ENCODE measurements at places on chromosomes 2 and 18.

DNA sequence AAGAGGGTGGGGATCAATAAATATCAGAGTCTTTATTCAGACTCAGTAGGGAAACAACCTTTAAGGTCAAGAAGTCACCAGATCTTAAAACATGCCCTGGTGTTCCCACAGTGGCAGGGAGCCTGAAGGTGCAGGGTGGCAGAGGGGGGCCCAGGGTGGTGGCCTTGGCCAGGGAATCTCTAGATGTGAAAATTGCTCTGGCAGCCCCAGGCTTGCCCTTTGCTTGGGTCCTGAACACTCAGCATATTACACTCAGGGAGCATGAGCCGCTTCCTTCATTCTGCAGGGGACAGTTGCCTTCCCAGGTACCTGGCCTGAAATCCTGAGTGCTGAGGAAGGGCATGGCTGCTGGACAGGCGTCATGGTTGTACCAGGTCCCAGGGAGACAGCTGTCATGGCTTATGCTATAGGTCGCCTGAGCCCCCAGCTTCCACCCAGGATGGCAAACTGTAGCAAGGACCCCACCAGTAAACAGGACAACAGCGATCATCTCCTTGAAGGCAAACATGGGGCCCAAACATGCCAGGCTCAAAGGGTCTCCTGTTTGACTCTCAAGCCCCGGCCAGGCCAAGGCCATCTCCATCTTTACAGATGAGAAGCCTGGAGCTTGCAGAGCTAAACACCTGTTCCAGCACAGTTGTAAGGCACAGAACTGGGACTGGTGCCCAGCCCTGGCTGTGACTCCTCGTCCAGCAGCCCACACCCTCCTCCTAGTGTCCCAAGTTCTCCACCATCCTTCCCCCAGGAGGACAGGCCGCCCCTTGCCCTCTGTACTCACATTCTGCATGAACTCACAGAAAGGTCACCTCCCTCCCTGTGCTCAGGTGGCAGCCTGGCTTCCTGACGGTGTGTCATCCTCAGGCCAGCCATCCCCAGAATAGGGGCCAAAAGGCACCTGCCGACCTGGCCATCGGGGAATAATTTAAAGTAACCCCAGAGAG is 14.6 kb downstream of the ABCG8 start:
- no peak for DNase-seq

DNA sequence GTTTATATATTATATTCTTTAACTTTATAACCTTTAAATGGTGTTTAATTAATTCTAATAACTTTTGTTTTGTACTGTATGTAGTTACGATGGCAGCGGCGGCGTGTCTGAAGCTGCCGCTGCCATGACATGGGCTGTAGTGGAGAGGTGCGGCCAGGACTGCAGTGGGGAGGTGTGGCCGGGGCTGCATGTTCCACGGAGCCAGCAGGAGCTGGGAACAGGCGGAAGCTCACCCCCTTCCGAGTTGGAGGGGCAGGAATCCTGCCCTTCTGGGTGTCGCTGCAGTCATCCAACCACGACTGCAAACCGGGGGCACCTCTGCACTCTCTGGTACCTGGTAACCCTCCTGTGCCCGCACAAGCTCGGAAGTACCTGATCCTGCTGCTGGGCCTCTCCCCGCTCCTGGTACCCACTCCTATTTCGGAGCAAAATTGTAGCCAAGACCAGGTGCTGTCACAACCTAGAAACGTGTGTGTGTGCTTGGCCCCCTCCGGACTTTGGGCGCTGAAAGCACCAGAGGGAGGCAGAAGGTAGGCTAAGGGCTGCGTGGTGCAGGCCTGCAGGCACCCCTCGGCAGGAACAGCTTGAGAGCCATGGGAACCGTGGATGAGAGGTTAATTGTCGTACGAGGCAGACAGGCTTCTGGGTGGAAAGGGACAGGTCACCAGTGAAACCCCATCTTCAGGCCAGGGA is 1329.7 kb upstream of the SLC39A10 start:
- DNase-seq, result no peak

- DNase-seq, result no peak
These were observed 766.4 kb upstream of the ID2 start for GRCh38 chr2:7915302-7916091.

GRCh38 chr2:27889774-27890145 is 427 bp downstream of the RBKS start:
- DNase-seq, result peak; percentile 42

DNA sequence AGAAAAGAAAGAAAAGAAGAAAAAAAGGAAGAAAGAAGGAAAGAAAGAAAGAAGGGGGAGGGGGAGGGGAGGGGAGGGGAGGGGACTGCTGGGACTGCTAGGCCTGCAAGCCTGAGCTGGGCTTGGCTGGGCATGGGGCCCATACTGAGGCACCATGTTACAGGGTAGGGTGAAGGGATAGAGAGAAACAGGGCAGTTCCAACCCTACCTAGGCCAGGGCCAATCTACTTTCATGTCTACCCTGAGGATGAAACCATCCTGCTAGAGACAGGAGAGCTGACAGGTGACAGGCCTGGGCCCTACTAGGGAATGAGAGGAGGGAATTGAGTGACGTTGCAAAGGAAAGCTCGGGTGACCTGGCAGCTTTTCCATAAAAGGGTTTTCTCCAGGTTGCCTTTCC is 41.7 kb downstream of the TEX44 start:
- DNase-seq, result no peak

DNA sequence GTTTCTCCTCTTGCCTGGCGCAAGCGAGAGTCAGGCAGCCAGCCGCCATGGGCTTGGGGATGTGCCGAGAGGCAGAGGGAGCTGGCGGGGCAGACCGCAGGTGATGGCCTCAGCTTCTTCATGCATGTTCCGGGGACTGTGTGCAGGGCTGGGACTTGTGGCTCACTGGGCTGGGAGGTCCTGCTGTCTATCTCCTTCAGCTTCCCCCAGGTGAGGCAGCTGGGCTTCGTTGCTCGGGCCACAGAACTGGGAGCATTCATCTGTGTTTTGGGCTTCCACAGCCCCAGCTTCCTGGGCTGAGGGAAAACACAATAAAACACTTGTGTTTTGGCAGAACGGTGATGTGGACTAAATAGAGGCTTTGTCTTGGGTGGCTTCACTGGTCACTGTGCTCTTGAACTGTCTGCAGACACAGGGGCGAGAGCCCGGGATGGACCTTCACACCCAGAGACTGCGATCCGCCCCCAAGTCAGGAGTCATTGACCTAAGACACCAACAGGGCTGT is 93.5 kb downstream of the DYSF start:
- no peak for DNase-seq

DNA sequence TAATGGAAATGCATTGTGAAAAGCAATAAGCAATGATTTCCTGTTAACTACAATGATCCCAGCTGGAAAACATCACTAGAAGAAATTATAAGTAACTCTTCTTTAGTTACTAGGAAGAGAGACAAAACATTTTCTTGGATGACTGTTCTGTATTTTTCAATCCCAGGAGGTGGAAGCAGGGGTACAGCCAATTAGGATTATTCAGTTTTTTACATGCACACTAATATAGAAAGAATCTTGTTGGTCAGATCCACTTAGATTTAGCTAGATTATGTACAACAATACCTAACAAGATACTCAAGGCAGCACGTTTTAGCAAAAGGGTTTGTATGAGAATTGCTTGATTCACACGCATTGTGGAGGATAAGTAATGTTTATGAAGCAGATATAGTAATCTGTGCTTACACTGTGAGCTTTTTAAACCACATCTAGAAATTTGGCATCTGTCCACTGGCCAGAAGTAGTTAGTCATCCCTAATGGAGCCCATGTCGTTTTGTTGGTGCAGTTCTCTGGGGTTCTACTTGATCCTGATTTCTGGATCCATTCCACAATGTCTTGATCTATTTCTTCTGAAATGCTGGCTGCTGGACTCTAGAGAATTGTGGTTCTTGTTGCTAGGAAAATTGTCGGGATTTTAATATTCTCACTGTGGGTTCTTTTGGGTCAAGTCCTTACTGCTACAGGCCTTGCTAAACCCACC is 199.7 kb downstream of the ADCYAP1 start:
- no peak for DNase-seq

GRCh38 chr2:12397854-12398253 is 318.9 kb upstream of the TRIB2 start:
- DNase-seq, result no peak

DNA sequence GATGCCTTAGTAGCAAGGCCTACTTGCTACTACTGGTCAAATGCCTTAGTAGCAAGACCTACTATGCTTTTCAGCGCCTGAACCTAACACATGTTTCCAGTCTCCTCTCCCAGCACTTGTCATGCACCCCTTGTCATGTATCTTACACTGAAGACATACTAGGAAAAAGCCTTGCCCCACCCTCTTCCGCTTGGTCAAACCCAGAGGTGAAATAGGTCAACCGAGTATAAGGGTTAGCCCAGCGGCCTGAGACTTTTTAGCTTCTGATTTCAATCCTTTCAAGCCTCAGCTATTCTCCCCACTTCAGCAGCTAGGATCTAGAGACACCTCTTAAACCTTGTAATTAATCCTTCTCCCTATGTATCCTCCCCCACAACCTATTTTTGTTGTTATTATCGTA is 73.3 kb downstream of the UPP2 start:
- no peak for DNase-seq

DNA sequence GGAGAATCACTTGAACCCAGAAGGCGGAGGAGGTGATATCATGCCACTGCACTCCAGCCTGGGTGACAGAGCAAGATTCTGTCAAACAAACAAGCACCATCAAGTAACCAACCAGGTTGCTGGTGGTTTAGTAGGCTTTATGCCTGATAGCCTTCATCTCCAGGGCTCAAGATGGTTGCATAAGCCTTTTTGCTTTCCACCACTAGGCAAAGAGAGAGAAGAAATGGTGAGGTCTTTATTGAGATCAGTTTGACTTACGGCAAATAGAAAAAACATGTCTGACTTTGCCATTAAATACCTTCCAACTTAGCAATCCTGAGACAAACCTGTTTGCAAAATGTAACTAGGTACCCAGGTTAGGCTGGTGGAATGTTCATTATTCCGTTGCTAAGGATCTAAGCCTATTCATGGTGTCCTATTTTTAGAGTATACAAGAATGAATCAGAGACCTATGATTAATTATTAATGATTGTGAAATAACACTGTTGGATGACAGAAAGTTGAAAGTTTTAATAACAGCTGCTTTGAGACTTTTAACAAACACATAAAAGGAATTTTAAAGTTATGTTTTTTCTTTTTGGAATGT is 53.5 kb upstream of the SLC38A11 start:
- DNase-seq, result no peak

DNA sequence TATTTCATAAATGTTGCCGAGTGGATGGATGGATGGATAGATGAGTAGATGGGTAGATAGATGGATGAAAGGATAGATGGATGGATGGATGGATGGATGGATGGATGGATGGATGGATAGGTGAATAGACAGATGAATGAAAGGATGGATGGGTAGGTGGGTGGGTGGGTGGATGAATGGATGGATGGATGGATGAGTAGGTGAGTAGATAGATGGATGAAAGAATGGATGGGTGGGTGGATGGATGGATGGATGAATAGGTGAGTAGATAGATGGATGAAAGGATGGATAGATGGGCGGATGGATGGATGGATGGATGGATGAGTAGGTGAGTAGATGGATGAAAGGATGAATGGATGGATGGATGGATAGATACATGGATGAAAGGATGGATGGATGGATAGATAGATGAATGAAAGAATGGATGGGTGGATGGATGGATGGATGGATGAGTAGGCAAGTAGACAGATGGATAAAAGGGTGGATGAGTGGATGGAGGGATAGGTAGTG is 104.3 kb downstream of the SMAD7 start:
- DNase-seq, result no peak

GRCh38 chr2:105416156-105416555 is 17.3 kb upstream of the FHL2 start:
- no peak for DNase-seq

DNA sequence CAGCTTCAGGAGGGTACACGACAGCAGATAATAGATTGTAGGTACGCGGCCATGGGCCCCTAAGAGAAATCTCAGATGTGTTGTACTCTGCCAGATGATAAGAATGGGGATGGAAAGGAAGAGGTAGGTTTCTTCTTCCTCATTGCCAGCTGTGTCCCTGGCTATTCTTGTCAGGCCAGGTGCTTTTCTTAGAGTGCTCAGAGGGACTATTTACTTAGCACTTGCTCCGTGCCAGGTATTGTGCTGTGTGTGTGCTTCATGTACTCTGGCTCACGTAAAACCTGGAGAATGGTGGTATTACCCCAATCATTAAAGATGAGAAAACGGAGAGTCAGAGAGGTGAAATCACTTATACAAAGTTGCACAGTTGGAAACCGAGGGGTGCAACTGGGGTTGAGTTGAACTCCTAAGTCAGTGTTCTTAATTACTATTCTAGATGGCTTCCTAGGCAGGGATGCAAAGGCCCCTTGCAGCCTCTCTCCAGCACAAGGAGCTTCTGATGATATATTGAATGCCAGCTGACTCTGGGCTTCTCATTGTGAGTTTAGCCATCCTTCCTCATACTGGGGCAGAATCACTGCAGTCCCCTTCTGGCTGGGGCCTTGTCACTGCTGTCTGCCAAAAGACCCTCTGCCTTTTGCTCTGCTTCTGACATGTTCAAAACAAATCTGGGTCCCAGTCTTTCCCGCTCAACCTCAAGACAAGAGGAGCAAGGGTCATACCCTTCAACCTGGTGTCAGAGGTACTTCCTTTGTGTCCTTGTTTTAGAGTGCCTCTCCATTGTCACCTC is 60.7 kb downstream of the LYPD1 start:
- DNase-seq, result no peak

DNA sequence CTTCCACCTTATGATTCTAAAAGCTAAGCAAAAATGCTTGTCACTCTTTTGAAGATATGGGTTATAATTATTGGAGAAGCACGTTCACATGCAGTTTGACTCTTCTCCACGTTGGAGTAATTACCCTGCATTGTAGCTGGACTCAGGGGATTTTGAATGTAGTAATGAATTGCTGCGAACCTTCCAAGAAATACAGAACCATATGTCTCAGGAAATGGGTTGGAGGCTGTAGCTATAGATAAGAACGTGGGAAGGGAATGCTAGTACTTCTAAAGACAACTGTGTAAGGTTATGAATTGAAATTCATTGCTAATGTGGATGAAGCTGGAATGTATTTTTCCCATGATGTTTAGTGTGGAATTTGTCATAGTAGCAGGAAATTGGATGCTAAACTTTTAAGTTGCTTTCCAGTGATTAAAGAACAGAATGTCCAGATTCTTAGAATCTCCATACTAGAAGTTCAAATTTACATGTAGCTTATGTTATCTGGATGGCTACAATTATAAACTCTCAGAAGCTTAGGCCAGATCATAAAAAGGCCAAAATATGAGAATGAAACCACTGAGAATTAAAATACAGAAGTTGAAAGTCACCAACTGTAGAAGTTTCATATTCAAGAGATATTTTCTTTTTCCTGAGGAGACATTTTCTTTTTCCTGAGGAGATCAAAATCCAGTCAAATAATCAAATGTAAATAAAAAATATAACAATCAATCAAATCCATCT is 27.3 kb upstream of the SPOPL start:
- no peak for DNase-seq

- no peak for DNase-seq
These were observed 93.9 kb downstream of the VWC2L start for GRCh38 chr2:214504599-214505376.

GRCh38 chr2:43025709-43026295 is 200.6 kb downstream of the ZFP36L2 start:
- no peak for DNase-seq

DNA sequence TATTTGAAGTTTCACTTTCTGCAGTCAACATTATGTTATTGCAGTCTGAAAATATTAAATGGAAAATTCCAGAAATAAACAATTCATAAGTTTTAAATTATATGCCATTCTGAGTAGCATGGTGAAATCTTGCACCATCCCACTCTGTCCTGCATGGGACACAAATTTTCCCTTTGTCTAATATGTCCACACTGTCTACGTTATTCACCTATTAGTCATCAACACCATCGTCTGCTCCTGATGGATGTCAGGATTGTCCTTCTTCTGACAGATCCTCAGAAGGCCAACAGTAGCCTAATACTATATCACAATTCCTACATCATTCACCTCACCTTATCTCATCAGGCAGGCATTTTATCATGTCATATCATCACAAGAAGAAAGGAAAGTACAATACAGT is 163.1 kb downstream of the TXNL1 start:
- DNase-seq, result no peak
